ENCODE measurements at places on chromosomes 3 and 15.

GRCh38 chr3:58585994-58586393, 8.8 kb upstream of the FAM107A start:
- DNase-seq: no peak

- DNase-seq: no peak
Observed at GRCh38 chr3:66816090-66816761, 181.9 kb upstream of the KBTBD8 start.

GRCh38 chr3:29279806-29280205, 1.1 kb upstream of the RBMS3 start:
- no peak for DNase-seq

- no peak for DNase-seq
Observed at GRCh38 chr15:71323082-71323481, 207.8 kb downstream of the THSD4 start.

DNA sequence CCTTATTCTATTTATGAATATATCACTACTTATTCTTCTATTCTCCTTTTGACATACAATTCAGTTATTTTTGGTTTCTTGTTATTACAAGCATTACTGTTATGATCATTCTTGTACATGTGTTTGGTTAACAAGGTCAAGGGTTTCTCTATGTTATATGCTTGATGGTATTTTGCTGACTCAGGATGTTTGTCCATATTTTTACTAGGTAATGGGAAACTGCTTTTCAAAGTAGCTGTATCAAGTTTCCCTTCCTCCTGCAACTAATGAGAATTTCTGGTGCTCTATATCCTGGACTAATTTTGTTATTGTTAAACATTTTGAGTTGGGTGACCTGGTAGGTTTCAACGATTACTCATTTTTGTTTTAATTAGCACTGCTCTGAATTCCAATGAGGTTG, 841.0 kb downstream of the OTOL1 start:
- no peak for DNase-seq

GRCh38 chr15:34456658-34457057, 19.1 kb upstream of the GOLGA8A start:
- DNase-seq: no peak
